Naive thymus-derived CD8-positive, alpha-beta T cell (primary cell): ENCODE measurements at places on chromosomes 6 and 20. TPM values are rescaled to one million over a fixed set of nuclear protein-coding genes. Genes with fewer than 3 reads are reported as not detected.
A peak's percentile ranks its signal among the peaks of the same experiment; 100 is the strongest.

GRCh38 chr20:45212836-45213235 lies 6.0 kb downstream of the SEMG1 start:
- H3K4me3 ChIP-seq: no peak overlapping the region
- no peaks in the 10 kb centered on the region for H3K4me1 ChIP-seq
- peaks cover under 1% of the 10 kb centered on the region for H3K36me3 ChIP-seq
- H3K27me3 ChIP-seq: peaks cover 15% of the 10 kb centered on the region
- DNase-seq: no peak

DNA sequence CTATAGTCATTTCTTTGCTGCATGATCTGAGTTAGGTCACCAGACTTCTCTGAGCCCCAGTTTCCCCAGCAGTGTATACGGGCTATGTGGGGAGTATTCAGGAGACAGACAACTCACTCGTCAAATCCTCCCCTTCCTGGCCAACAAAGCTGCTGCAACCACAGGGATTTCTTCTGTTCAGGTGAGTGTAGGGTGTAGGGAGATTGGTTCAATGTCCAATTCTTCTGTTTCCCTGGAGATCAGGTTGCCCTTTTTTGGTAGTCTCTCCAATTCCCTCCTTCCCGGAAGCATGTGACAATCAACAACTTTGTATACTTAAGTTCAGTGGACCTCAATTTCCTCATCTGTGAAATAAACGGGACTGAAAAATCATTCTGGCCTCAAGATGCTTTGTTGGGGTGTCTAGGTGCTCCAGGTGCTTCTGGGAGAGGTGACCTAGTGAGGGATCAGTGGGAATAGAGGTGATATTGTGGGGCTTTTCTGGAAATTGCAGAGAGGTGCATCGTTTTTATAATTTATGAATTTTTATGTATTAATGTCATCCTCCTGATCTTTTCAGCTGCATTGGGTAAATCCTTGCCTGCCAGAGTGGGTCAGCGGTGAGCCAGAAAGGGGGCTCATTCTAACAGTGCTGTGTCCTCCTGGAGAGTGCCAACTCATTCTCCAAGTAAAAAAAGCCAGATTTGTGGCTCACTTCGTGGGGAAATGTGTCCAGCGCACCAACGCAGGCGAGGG lies 594 bp upstream of the CDKN1A start:
- no peaks in the 10 kb centered on the region for H3K36me3 ChIP-seq
- peak overlapping the region; percentile 67 for H3K4me3 ChIP-seq
- H3K4me1 ChIP-seq: peaks cover 34% of the 10 kb centered on the region
- no peaks in the 10 kb centered on the region for H3K27me3 ChIP-seq

- H3K4me1 ChIP-seq: no peaks in the 10 kb centered on the region
- DNase-seq: no peak
- peaks cover 5% of the 10 kb centered on the region for H3K36me3 ChIP-seq
- no peak overlapping the region for H3K4me3 ChIP-seq
These were observed 19.5 kb downstream of the NHLRC1 start for GRCh38 chr6:18102783-18103509.

GRCh38 chr20:46699651-46700359 lies 9.6 kb upstream of the SLC2A10 start:
- H3K27ac ChIP-seq: peak overlapping the region; percentile 22
- H3K36me3 ChIP-seq: no peaks in the 10 kb centered on the region
- no peaks in the 10 kb centered on the region for H3K4me1 ChIP-seq
- no peak for DNase-seq

Gene GABRR1
- not detected for total RNA-seq

Gene GLP1R
- not detected for total RNA-seq

Gene PREX1
- total RNA-seq: 140 TPM

DNA sequence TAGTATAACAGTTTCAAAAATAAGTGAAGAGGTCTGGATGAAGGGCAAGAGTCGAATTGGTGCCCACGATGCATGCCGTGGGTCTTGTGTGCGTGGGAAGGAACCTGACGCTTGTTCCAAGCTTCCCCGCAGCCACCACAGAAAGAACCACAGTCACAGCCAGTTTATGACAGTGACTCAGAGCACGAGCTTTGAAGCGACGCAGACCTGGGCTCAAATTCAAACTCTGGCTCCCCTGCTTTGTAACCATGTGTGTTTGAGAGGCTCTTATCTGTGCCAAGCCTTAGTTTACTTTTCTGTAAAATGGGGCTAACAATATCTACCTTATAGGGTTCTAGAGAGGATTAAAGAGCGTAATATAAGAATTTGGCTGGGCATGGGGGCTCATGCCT lies 65.5 kb downstream of the SYNJ2 start:
- H3K27me3 ChIP-seq: no peaks in the 10 kb centered on the region
- H3K36me3 ChIP-seq: peaks cover 18% of the 10 kb centered on the region
- DNase-seq: peak; percentile 58
- peak overlapping the region; percentile 46 for H3K4me3 ChIP-seq

Gene AIF1
- total RNA-seq: 27.3 TPM

DNA sequence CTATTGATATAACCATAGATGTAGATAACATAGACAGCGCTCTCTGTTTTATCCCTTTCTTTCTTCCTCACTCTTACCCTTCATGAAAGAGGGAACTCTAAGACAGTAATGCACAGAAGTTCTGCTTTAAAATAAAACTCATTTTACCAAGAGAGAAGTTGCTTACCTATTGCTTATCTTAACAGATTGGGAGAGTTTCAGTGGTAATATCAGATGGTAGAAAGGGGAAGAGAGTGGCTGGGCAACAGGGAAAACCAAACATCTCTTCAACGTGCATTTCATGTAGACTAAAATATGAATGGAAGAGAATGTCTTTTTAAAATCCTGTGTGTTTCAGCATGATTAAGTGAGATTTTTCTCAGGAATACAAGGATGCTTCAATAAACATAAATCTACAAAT lies 45.3 kb upstream of the SIRPG start:
- no peaks in the 10 kb centered on the region for H3K27me3 ChIP-seq
- H3K4me1 ChIP-seq: peaks cover 15% of the 10 kb centered on the region
- DNase-seq: no peak
- H3K36me3 ChIP-seq: no peaks in the 10 kb centered on the region
- no peak overlapping the region for H3K4me3 ChIP-seq

Gene RIN2
- total RNA-seq: 0.27 TPM

DNA sequence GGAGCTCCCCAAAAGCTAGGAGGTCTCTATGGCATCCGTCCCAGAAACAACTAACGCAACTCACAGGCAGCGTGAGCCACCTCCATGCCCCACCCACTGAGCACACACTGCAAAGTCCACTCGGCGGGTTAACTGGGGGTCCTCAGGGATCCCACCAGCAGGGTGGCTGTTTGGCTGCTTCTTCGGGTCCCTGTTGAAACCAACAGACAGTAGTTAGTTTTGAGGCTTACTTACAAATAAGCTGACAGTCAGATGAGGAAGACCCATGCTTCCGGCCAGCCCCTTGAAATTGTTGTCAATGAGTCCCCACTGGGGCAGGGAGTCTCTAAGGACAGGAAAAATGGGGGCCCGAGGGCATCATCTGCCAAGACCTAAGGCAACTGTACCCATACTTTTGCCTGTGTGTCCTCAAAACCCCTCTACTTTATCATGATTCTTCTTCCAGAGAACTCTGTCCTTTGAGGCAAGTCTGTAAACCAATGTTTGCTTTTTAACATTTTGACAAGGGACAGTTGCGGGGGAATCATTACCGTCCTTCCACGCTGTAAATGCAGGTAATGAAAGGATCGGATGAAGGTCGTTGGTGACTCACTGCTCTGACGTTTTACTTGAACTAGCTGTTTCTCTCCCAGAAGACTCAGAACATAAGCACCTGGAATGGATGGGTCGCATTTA lies 2.2 kb upstream of the PCK1 start:
- no peaks in the 10 kb centered on the region for H3K4me1 ChIP-seq
- no peak overlapping the region for H3K27ac ChIP-seq
- no peaks in the 10 kb centered on the region for H3K36me3 ChIP-seq
- no peak overlapping the region for H3K4me3 ChIP-seq
- peaks cover 18% of the 10 kb centered on the region for H3K27me3 ChIP-seq

GRCh38 chr6:12804952-12805645 lies 88.5 kb downstream of the PHACTR1 start:
- no peak overlapping the region for H3K4me3 ChIP-seq
- H3K27me3 ChIP-seq: peaks cover 9% of the 10 kb centered on the region
- no peak overlapping the region for H3K27ac ChIP-seq
- no peaks in the 10 kb centered on the region for H3K4me1 ChIP-seq

Gene ZC3H12D
- 61.9 TPM for total RNA-seq

- no peak overlapping the region for H3K27ac ChIP-seq
- H3K36me3 ChIP-seq: no peaks in the 10 kb centered on the region
- no peak for DNase-seq
- H3K27me3 ChIP-seq: peaks cover 1% of the 10 kb centered on the region
These were observed 247.0 kb upstream of the KCNQ5 start for GRCh38 chr6:72374857-72375256.

GRCh38 chr6:25685896-25686295 lies 33.9 kb downstream of the SCGN start:
- no peaks in the 10 kb centered on the region for H3K4me1 ChIP-seq
- DNase-seq: no peak
- peaks cover 50% of the 10 kb centered on the region for H3K27me3 ChIP-seq
- no peak overlapping the region for H3K27ac ChIP-seq
- H3K36me3 ChIP-seq: no peaks in the 10 kb centered on the region

Gene TPD52L1
- total RNA-seq: not detected

Gene CCND3
- 291 TPM for total RNA-seq

DNA sequence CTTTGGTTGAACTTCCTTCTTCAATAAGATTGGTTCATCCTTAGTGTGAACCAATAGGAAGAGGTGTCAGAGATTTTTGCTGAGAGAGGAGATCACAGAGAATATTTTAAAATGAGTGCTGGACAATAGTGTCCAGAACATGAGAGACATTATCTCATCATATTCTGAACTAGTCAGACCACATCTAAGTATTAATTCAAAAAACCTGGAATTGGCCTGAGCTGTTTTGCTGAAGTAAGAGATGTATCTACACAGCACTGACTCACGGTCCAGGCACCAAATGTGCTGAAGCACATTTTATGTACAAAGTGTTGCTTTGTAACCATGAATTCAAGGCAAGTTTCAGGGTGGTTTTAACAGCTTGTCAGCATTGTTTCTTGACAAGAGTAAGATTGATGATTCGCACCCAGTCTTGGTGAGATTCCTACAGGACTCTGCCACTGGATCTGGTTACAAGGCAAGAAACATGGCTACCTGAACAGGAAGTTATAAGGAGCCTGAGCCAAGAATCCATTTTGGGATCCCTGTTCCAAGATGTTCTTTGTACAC lies 178.2 kb upstream of the HEY2 start:
- no peak overlapping the region for H3K27ac ChIP-seq
- no peaks in the 10 kb centered on the region for H3K4me1 ChIP-seq
- no peak for DNase-seq
- no peak overlapping the region for H3K4me3 ChIP-seq

Gene DCBLD1
- total RNA-seq: 8.3 TPM

Gene ZNF311
- total RNA-seq: 0.63 TPM

DNA sequence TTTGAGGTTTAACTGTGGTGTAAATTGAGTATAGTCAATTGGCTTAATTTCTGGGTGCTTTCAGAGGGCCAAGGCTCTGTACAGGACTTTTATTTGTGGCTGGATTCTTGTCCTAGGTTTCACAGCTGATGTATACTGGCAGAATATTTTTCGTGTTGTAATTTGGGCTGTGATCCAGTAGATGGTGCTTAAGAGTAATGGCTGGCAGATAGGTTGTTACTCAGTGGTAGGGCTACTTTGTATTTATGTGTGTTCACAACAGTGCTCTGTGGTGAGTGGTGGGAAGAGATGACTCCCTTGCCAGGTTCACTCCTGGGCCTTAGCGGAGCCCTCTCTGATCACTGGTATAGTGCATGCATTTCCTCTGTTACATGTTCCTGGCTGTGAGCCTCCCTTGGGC lies 34.5 kb upstream of the FERMT1 start:
- no peak for DNase-seq
- no peak overlapping the region for H3K4me3 ChIP-seq
- H3K27ac ChIP-seq: no peak overlapping the region
- peaks cover 25% of the 10 kb centered on the region for H3K27me3 ChIP-seq
- H3K36me3 ChIP-seq: peaks cover 27% of the 10 kb centered on the region

Gene POPDC3
- not detected for total RNA-seq

- H3K27me3 ChIP-seq: no peaks in the 10 kb centered on the region
- H3K4me1 ChIP-seq: peaks cover 35% of the 10 kb centered on the region
- H3K4me3 ChIP-seq: no peak overlapping the region
- DNase-seq: no peak
- peaks cover 90% of the 10 kb centered on the region for H3K36me3 ChIP-seq
- no peak overlapping the region for H3K27ac ChIP-seq
These were observed 10.1 kb downstream of the CDC5L start for GRCh38 chr6:44397424-44398164.

DNA sequence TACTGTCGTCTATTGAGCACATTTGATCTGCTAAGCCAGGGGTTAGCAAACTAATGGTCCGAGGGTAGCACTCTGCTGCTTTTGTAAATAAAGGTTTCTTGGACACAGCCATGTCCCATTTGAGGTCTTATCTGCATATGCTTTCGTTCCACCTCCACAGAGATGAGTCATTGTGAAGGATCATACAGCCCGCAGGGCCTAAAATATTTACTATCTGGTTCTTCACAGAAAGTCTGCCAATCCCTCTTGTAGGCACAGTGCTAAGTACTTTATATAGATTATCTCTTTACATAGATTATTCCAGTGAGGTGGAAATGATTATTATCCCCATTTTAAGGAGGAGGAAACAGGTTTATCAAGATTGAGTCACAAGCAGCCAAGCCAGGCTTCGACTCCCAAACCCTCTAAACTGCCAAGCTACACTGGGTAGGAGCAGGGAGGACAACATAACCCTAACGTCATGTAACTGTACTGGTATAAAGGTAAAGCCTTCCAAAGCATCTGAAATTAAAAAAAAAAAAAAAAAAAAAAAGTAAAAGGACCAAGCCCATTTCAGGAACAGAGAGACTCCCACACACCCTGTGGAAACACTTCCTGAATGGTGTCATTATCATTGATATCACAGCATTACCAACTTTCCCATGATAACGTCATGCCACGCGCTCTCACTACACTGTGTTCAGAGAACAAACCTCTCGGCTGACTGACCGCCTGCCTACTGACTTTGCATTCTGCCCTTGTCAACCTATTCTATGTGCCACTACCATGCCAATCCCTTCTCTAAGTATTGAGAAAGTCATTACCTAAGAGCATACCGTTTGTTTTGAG lies 101.0 kb downstream of the KIF16B start:
- peaks cover 4% of the 10 kb centered on the region for H3K36me3 ChIP-seq
- no peak overlapping the region for H3K4me3 ChIP-seq
- no peak for DNase-seq
- no peaks in the 10 kb centered on the region for H3K27me3 ChIP-seq
- H3K27ac ChIP-seq: no peak overlapping the region

DNA sequence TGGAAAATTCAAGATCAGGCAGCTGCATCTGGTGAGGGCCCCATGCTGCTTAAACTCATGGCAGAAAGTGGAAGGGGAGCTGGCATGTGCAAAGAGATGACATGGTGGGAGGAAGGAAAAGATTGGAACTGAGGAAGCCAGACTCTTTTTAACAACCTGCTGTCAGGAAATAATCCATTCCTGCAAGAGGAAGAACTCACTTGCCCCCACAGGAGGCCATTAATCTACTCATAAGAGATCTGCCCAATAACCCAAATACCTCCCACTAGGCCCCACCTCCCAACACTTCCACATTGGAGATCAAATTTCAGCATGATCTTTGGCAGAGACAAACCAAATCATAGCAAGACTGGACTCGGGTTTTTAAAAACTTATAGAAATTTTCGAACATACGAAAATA lies 200.5 kb upstream of the KCNQ5 start:
- DNase-seq: no peak
- H3K36me3 ChIP-seq: no peaks in the 10 kb centered on the region
- H3K27ac ChIP-seq: no peak overlapping the region
- peaks cover 15% of the 10 kb centered on the region for H3K27me3 ChIP-seq
- no peaks in the 10 kb centered on the region for H3K4me1 ChIP-seq
